SW 1271 (cell line): ENCODE measurements at places on chromosomes 12 and 14.

- no peak for DNase-seq
Measured at GRCh38 chr12:82883394-82884355, 197.0 kb downstream of the TMTC2 start.

GRCh38 chr14:92866901-92867865, 55.8 kb upstream of the CHGA start:
- no peak for DNase-seq

- DNase-seq: no peak
Measured at GRCh38 chr14:75427482-75428229, at the start of gene JDP2. Gene JDP2, plus strand, starts transcription at chr14:75428022. Its CDS starts 9,899 bp downstream, at chr14:75437921.

GRCh38 chr14:27387463-27387862, 789.6 kb upstream of the NOVA1 start:
- no peak for DNase-seq

DNA sequence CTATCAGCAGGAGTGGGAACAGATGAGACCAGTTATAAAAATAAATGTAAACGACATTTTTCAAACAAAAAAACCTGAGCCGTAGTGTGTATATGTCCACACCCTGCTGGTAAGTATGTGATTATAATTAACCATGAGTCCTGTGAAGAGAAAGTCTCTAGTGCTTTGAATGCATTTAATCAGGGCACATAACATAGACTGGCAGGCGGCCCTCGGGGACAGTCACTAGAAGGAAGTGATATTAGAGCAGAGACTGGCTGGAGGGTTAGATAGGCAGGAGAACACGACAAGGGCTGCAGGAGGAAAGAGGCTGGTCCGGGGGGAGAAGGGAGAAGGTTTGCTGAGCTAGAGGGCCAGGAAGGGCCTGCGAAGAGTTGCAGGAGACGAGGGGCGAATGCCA, 23.8 kb upstream of the ELK3 start:
- no peak for DNase-seq

DNA sequence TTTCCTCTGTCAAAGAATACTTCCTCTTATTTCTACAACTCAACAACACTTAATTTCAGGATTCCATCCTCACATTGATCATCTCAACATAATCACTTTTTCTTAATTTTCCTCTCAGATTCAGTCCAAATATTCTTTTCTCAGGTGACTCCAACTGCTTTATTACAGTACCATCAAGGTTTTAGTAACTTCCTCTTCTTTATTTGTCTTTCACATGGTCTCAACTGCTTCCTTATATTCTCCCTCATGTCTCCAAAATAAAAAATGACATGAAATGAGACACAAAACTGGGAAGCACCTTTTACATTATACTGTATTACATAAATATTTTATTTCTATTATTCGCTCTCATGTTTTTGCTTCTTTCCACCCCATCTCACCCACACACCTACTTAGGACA, 55.5 kb downstream of the PPP2R5E start:
- DNase-seq: no peak
